Activated naive CD4-positive, alpha-beta T cell treated with anti-CD3 and anti-CD28 coated beads, Interleukin-2, amount 50 U/mL, for 72 hours (primary cell): ENCODE measurements at places on chromosomes 6 and 20.

- DNase-seq, result no peak
Measured at GRCh38 chr20:1841554-1842140, 53.6 kb upstream of the SIRPA start.

DNA sequence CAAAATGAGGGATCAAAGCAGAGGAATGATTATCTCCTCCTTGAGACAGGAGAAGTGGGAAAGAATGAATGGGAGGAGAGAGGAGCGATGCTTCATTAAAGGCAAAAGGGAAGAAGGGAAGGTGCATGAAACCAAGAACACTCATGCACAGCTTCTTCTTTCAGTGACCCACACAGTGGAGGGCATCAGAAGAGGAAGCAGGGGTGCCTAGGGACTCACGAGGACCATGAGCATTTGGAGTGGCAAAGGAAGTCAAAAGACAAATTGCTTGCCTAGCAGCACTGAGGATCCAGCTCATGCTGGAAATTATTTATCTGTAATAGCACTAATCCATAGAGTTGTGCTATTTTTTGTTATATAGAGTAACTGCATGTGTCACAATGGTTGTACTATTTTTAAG, 66.1 kb downstream of the SMLR1 start:
- no peak for DNase-seq

DNA sequence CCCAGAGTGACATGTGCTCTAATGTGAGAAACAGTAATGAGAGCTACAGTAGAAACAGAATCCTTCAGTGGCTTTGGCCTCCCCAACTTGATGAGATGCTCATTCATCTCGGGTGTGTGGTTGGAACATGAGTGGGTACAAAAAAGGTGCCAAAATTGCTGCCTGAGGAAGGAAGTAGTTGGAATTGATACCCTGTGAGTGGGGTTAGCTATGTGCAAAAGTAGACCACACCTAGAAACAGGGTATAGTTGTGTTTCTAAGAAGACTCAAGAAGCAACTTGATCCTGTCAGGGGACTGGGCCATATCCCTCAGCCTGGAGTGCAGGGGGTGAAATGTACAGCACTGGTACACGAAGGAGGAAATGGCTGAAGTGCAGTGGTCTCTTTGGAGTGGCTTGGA, 206.4 kb upstream of the SUPT3H start:
- no peak for DNase-seq

- DNase-seq, result no peak
Measured at GRCh38 chr6:158629367-158630221, 14.9 kb downstream of the DYNLT1 start.

DNA sequence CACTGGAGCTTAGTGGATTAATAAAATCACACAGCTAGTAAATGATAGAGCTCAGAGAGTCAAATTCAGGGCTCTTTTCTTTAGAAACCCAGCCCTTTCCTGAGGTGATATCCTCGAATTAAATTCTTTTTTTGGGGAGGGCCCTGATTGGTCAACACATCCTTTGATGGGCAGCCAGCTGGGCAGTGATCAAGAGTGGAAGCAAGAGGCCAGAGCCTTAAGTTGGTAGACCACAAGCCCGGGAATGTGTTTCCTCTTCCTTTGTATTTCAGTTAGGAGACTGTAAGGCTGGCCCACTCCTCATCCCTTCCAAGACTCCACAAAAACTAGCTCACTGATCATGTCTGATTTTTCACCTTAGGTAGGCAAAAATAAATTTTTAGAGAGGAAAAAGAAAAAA, 640.5 kb downstream of the DHX35 start:
- no peak for DNase-seq

DNA sequence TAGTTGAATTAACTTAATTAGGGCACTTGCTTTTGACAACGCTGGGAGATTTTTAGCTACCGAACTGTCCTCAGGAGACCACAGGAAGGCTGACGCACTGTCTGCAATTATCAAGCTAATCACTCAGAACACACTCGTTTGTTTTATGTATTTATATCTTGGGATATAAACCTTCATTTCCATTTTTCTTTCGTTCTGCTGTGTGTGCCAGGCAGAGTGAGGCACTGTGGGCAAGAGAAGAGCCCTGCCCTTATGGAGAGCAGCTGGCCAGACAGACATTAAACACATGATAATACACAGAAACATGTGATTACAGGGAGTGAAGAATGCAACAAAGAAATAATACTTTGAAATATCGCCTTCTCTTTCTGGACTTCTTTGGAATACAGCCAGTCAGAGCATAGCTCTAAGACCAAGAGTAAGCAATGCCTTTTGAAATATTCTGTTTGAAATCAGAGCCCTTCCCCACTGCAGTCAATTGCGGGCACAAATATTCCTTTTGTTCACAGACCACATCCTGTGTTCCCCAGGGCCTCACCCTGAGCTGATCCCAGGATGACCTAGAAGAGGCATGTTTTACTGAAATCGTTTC, 96.8 kb downstream of the ANKRD60 start:
- DNase-seq, result no peak

DNA sequence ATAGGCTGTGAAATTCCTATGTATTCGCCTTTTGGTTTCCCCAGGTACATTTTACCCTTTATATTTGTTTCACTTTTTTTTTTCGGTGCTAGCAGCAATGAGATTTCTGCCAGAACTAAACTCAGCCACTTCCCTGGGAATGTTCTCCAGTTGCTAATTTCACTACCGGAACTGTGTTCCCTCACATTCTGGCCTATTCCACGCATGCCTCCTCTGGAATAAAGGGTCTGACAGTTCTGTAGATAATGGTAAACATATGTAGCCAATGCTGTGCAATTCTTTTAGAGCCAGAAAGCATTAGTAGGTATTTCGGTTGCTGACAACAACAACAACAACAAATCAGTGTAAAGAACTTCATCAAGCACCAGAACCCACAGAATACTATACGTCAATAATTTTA, 96.1 kb upstream of the TBX18 start:
- DNase-seq, result no peak
